GOT3 (cell line): ENCODE measurements at places on chromosomes 1 and 21.

DNA sequence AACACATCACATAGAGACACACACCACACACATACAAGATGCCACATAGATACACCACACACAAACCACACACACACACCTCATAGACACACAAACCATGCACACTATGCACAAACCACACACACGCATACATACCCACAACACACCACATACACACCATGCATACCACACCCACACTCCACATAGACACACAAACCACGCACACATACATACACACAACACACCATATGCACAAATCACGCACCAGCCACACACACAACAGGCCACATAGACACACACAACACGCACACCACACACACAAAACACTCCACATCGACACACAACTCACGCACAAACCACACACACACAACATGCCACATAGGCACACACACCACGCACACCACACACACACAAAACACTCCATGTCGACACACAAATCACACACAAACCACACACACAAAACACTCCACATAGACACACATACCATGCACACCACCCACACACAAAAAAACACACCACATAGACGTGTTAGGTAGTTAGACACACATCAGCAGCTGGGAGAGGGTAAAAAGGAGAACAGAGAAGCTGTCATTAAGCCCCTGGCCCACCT, 49.5 kb upstream of the SLC19A1 start:
- DNase-seq = no peak

DNA sequence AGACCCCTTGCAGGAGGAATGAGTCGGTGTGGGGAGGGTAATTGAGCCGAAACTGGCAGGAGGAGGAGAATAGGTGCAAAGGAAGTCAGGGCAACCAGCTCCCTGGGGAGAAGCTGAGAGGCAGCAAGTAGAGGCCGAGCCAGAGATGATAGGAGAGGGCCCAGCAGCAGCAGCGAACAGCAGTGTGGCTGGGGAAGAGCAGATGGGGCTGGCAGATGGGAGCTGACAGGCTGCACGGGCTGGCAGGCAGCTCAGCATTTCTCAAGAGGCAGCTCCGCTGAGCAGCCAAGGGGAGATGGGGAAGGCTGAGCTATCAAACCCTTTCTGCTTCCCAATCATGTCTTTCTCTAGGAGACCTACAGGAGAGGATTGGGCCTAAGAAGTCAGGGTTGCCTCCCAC, 158.2 kb downstream of the TRIM33 start:
- no peak for DNase-seq

DNA sequence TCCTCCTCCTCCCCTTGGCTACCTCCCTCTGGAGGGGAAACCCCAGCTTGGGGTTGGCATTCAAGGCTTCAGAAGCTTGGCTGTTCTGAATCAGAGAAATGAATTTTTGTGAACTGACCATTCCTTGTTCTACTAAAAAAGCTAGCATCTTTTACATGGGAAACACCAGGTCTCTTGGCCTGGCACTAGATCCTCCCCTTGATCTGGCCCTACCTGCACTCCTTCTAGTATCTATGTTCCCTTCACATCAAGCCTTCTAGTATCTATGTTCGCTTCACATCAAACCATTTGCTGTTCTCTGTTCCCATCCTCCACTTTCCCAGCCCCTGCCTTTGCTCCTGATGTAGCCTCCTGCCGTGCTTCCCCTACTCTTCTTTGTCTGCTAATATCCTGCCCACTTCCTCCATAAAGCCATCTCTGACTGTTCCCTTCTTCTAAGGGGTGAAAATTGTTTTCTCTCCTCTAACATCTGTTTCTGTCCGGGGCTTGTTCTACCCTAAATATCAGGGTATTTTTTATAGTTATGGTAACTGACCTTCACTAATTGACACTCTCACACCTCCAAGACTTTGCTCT, 25.8 kb downstream of the FAM151A start:
- no peak for DNase-seq

DNA sequence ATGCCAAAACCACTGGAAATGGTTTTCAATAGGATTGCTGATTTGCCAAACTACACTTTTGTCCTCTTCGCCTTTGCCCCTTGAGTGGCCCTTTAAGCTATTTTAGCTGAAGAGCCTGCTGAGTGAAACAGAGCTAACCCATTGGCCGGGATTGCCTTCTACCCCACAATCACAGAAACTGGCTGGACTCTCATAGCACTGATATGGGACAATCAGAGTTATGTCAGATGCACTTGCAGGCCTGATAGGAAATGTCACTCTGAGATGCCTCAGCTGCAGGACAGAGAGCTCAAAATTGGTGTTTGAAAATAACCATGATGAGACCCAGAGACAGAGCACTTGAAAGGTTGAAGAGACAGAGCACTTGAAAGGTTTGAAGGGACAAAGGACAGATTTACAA, 354.4 kb downstream of the BRINP2 start:
- no peak for DNase-seq

DNA sequence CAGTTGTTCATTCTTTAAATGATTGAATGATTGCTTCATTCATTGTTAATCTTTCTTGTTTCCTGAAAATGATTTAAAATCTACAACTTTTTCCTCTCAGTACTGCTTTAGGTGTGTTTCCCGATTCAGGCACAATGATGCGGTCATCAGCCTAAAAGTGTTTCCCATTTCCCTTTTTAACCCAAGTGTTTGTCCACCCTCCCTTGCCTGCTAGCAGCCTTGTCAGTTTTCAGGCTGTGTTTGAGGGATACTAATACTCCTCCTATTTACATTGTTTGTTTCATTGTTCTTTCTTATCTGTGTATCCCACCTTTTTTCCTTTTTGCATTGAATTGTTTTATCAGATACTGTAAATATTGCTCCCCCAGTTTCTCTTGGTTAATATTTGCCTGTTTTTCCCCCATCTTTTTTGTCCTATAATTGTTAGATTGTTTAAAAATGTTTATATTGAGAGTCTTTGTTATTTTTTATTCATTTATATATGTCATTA, 131.1 kb downstream of the KIAA0319L start:
- no peak for DNase-seq

- DNase-seq = no peak
Observed at GRCh38 chr1:94590203-94591137, 48.9 kb upstream of the F3 start.

DNA sequence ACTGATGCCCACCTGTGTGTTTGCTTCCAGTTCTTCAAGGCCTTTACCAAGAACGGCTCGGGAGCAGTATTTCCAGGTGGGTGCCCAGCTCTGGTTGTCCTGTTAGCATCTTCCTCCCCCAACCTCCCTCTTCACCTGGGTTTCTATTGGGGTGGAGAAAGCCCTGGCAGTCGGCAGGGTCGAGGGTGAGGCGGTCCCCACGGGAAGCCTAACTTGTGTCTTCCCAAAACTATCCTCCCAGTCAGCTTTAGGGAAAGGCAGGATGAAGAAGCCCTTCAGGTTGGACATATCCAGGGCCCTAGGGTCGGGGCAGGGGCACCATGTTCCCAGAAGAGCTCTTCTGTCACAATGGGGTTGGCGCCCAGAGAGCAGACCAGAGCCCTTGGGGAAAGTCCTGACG, 20.6 kb downstream of the QSOX1 start:
- DNase-seq = no peak

- DNase-seq = no peak
Observed at GRCh38 chr1:214638997-214639396, 36.0 kb downstream of the CENPF start.

DNA sequence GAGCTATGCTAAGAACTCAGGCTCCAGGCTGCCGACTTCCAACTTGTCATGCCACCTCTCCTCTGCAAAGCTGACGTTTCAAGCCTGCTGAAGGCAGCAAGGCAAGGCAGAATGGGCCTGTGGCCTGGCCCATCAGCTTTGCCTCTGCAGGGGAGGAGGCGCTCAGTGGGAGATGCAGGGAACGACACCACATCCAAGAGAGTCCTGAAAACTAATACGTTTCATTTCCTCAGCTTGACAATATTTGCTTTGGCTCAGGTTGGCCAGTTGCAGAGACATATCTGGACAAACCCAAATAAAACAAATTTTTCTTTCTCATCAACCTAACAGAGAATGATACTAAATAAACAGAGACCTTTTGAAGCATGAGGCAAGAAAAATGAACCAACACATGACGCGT, 35.3 kb downstream of the BEND5 start:
- DNase-seq = no peak
